Ecto neural progenitor cell (in vitro differentiated cells): ENCODE measurements at places on chromosomes 13 and 19.

DNA sequence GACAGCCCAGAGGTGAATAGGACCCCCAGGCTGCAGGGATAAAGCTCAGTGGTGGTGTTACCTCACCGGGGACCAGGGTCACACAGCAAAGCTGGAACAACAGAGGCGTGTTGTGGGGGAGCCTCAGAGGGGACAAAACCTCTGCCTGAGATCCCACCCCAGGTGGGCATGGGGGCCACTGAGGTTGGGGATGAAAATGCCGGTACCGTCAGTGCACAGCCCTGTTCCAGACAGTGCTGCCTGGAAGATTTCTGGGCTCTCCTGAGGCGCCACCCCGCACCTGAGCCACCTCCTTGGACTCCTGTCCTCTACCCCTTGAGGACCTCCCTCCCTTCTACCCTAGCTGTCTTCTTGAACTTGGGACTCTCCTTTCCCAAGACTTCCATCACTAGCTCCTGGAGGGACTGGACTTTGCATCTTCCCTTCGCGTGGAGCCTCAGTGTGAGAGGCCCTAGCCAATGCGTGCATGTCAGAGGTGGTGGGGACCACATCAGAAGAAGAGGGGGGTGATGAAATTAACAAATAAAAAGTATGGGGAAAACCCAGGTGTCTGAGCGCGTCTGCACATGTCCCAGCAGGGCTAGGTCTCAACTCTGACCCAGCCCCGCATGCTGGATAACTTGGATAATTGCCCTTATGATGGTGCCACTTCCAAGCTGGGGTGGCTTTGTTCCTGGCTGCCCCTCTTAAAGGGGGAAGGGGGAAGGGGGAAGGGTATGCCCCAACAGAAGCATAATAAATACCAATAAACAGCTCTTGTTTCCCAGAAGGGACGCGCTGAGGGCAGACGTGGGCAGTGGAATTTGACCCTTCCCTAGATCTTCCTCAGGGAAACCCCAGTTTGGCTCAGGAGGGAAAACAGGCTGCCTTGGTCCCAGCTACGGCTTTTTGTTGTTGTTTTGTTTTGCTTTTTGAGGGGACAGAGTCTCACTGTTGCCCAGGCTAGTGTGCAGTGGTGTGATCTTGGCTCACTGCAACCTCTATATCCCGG, 11.6 kb downstream of the CNFN start:
- no peak for DNase-seq

DNA sequence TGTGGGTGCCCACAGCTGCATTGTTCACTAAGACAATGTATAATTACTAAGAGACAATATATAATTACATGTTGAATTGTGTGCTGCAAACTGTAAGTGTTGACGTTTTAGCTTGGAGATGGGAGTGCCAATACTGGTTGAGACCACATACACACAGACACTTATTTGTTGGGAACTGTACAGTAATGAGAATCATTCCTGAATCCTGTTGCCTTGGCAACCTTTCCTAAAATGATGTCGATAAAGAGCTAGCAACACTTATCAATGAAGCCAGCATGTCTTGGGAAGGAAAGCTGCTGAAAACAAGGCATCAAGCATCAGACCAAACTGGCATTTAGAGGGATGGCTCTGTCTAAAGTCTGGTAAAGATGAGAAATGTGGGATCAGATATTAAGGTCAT, 51.3 kb downstream of the PCDH8 start:
- DNase-seq, result no peak

- DNase-seq, result no peak
These were observed 1.1 kb downstream of the MIER2 start for GRCh38 chr19:343451-343931.

DNA sequence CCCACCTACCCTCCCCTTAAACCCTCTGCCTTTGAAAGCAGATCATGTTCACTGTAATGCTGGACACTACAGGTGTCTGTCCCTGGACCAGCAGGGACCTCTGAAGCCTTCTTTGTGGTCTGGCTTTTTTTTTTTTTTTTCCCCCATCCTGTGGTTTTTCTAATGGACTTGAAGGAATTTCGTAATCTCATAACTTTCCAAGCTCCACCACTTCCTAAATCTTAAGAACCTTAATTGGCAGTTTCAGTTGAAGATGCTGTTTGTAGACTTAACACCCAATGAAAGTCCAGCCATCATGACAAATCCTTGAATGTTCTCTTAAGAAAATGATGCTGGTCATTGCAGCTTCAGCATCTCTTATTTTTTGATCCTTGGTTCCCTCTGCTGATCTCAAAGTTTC, 45.0 kb upstream of the LRCH1 start:
- DNase-seq, result no peak

- DNase-seq, result no peak
These were observed 576 bp downstream of the DOT1L start for GRCh38 chr19:2164020-2164998.

DNA sequence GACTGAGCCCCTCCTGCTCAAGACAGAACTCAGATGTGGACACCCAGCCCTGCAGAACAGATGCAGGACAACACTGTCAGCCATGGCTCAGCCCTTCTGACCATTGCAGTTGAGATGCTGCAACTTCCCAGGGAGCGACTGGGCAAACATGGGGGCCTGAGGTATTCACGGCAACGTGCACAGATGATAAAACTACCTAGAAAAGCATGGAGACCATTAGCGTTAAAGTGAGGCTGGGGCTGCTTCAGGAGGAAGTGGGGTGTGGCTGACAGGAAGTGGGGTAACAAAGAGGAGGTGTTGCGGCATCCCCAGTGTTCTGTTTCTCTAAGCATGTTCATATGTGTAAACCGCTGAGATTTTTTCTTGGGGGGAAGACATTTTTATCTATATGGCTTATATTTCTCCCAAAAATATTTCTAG, 1.3 kb upstream of the SIGLEC9 start:
- DNase-seq, result no peak

DNA sequence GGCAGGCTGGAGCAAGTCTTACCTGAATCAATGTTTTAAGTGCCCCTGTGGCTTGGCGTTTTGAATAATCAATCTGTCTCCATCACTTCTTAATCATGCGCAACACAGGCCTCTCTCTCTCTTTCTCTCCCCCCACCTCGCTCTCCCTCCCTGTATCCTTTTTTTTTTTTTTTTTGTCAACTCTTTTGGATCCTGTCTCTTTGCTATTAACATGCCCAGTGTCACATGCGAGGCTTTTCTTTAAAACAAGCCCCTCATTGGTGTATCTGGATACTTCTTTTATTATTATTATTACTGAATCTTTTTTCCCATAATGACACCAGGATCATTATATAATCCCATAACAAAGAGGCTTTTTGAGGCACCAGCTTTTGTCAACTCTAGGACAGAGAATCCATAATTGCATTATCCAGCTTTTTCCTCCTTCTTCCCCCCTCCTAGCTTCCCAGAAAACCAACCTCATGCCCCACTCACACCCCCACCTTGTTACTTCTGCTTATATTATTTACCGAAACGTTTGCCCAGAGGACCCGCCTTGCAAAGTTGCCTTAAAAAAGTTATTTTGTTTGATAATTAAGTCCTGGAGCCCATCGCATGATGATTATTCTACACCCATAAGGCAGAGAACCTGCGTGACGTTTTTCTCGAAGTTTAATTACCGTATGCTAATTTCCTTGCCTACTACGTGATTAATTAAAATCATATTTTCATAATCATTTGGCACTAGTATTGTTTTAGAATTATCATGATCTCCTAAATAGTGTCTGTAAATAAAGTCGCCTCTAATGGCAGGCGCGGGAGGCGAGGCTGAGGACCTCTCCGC, 148.1 kb upstream of the ZNF536 start:
- DNase-seq, result no peak

DNA sequence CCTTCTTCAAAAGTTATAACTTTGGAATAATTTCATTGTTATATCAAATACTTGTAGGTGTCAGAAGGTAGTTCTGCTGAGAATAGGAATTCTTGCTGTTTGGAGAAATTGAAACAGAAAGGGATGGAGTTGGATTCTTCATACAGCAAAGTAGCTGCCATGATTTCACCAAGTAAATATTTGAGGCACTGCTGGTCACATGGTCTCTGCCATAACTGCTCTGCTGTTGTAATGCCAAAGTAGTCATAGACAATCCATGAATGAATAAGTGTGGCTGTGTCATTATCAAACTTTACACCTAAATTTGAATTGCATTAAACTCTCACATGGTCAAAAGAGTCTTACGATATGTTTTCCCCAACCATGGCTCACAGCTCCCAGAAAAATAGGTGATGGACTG, 308.6 kb downstream of the GPC6 start:
- no peak for DNase-seq

DNA sequence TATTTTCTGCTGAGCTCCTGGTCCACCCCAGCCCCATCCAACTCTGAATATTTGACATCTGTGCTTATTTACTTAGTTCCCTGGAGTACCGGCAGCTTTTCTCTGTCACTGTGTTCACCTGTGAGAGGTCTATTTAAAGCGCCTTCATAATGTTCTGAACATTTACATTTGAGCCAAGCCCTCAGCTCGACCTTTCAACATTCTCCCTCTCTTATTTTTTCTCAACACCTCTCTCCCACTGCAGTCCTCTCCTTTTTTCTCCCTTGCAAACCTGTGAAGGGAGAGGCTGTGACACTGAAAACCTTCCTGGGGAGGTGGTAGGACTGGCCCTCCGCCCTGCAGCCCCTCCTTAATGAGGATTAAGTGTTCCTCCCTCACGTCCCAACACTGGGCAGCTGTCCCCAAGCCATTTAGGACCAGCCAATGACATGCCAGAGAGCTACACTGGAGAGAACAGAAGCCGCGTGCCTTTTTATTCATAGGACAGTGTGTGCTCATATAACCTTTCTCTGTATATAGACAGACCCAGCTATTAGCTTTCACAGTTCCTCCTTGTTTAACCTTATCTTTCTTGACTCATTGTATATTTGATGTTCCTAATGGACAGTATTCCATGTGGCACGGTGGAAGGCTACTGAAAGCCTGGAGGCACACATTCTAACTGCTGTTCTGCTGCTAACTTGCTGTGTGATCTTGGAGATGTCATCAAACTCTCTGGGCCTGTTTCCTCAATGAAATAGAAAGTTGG, 134.8 kb downstream of the NUFIP1 start:
- DNase-seq, result no peak

DNA sequence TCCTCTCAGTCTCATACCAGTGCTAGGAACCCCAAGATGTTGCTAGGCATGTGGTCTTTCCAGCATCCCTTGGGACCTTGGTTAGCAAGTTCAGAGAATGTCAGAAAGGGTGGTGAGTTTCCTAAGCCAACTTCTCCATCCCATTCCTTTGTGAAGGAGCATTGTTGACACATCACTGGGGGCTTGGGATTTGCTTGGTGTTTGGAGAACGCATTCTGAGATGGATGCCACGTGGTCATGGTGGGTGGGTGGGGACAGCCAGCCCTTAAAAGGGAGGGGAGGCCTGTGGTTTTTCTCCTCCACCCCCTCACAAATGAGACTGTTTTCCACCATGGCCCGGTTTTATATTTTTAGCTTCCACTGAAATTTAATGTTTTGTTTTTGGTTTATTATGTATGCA, 83.3 kb upstream of the ZNF536 start:
- DNase-seq, result no peak

DNA sequence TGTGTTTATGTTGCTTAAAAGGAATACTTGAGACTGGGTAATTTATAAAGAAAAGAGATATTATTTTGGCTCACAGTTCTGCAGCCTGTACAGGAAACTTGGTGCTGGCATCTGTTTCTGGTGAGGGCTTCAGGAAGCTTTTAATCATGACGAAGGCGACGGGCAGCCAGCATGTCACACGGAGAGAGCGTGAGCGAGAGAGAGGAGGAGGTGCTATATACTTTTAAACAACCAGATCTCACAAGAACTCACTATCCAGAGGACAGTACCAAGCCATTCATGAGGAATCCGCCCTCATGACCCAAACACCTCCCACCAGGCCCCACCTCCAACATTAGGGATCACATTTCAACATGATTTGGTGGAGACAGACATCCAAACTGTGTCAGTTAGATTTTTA, 163.4 kb upstream of the TSC22D1 start:
- no peak for DNase-seq

GRCh38 chr13:53182724-53183123, 154.1 kb downstream of the OLFM4 start:
- DNase-seq, result no peak

- no peak for DNase-seq
These were observed 64.0 kb downstream of the MLLT1 start for GRCh38 chr19:6215701-6216235.

DNA sequence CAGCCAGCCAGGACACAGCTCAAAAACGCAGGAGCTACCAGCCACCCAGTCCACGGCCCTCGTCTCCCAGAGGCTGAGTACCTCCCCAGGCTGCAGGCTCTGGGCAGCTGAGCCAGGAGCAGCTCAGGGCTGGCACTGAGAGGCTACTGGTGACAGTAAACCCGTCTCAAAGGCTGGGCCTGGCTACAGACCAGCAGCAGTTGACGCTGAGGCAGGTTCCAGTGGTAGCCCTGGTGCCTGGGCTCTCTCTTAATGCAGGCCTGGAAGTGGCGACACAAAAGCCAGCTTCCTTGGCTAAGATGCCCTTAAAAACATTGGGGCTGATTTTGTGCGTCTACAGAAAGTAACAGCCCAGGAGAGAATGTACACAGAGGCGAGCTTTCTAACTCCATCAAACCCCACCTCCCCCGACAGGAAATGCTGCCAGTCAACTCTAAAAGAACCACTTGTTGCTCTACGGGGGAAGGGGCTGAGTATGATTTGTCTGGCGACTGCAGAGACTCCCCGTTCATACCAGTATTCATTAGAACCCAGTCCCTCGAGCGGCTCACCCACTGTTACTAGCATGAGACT, 126.3 kb downstream of the STK24 start:
- DNase-seq, result no peak

DNA sequence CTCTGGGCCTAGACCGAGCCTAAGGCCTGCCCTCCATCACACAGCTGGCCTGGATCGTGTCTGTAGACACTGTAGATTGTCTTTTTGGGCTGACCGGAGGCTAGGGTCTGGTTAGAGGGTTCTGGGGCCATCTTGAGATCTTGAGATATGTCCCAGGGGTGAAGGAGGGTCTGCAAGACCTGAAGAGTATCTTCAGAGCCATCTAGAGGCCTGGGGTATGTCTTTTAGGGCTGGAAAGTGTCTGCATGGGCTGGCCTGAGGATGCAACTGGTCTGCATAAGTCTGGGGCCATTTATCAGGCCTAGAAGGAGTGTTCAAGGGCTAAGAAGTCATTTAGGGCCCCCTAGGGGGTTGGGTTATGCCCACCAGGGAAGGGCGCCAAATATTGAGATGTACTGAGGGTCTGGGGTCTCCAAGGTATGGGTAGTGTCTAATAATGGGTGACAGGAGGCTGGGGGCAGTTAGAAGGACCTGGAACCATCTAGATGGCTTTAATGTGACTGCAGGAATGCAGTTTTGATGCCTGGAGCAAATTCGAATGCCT, 555 bp downstream of the SCAF1 start:
- DNase-seq, result no peak

DNA sequence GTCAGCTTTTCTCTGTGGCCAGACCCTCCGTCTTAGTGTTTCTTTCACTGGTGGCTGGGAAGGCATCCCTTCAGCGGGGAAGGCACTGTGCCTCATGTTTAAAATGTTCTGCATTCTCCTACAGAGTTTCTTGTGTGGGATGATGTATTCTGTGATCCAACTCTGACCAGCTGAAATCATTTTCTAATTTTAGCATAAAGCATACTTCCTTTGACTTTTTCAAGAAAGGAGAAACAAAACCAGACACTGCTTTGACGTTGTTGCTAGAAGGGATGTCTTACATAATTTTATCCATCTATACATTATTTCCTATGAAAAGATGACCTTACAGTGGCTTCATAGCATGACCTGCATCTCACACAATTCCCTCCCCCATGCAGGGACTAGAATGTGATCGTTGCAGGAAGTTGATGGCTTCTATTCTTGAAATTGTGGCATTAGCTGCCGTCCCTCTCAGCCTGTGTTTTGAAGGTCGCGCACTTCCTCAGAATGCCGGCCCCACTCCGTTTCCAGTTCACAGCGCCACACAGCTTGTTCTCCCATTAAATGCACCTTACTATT, 38.6 kb upstream of the TEX29 start:
- no peak for DNase-seq
